ENCODE measurements at places on chromosomes 2 and 18.

DNA sequence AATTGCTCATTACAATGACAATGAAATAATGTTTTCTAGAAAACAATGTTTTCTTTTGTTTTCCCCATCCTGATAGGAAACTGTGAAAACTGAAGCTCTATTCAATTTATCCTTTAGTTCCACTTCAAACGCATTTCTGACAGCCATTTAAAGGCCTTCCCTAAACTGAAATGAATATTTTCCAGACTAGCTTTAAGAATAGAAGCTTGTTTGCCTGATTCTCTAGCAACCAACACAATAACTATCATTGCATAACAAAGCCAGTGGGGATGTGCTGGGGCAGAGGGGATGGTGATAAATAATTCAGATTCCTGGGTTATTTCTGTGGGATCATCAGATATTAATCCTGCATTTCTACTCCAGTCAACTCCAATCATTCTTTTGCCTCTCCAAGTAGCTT is 427.1 kb downstream of the RND3 start:
- peak overlapping the region; percentile 47 for H3K27ac ChIP-seq
- H3K27me3 ChIP-seq = no peaks in the 10 kb centered on the region
- DNase-seq = no peak

DNA sequence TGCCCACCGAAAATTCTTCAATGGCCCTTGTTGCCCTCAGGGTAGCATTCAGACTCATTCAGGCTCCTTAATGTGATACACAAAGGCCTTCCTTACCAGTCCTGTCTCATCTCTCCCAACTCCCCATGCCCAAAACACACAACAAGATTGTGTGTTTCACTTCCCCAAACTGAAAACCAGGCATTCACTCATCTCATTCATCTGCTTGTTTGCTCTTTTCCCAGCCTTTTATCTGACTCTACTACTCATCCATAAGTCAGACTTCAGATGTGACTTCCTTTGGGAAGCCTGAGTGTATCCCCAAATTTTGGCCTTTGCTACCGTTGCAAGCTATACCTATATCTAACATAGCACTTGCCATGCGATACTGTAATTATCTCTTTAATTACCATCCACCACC is 9.7 kb upstream of the SLC39A10 start:
- H3K36me3 ChIP-seq = no peaks in the 10 kb centered on the region
- DNase-seq = no peak
- H3K4me1 ChIP-seq = no peaks in the 10 kb centered on the region
- no peak overlapping the region for H3K4me3 ChIP-seq

DNA sequence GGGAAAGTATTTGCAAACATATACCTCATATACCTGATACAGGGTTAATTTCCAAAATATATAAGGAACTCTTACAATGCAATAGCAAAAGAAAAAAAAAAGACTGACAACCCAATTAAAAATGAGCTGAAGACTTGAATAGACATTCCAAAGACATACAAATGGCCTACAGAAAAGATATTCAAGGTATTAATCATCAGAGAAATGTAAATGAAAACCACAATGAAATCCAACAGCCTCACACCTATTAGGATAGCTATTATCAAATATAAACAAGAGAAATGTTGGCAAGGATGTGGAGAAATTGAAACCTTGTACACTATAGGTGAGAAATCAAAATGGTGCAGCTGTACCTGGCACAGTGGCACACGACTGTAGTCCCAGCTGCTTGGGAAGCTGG is 25.7 kb downstream of the NR4A2 start:
- H3K27me3 ChIP-seq = no peaks in the 10 kb centered on the region
- DNase-seq = no peak
- H3K27ac ChIP-seq = no peak overlapping the region
- H3K4me3 ChIP-seq = no peak overlapping the region
- H3K4me1 ChIP-seq = no peaks in the 10 kb centered on the region

DNA sequence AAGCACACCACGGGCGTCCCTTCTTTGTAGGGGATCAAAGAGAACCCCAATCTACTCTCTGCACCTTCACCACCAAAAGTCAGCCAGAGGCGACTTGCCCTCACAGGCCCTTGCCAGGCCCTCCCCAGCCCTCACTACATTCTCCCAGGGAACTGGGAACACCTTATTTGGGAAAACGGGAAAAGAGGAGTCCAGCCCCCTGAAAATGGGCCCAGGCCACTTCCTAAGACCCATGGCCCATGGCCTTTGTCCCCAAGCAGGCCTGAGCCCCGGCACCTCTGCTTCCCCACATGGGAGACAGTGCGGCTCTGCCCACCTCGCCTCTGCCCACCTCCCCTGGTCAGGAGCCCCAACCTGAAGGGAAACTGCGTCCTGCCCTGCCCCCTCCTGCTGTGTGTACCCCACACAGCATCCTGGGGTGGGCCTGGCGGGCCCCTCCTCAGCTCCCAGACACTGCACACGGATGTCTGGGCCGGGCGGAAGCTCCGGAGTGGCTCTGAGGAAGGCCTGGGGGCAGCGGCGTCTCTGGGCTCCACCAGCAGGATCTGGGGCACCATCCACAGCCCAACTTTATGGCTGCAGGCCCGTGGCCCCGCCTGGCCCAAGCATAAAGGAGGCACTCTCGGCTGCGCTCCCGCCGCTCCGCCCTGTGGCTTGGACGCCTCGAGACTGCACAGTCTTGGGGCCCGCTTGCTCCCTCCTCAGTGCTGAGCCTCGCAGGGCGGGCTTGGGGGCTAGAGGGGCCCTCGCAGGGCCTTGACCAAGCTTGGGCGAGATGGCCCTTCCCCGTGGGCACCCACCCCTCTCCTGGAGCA is 70.3 kb upstream of the GPC1 start:
- H3K36me3 ChIP-seq = no peaks in the 10 kb centered on the region
- H3K27ac ChIP-seq = no peak overlapping the region
- no peak overlapping the region for H3K4me3 ChIP-seq
- DNase-seq = no peak
- H3K27me3 ChIP-seq = no peaks in the 10 kb centered on the region

- DNase-seq = peak; percentile 74
- peaks cover 58% of the 10 kb centered on the region for H3K4me1 ChIP-seq
- peak overlapping the region; percentile 26 for H3K27ac ChIP-seq
Observed at GRCh38 chr18:74413836-74414235, 43.3 kb downstream of the DIPK1C start.

GRCh38 chr2:31335921-31336585 is 78.5 kb downstream of the XDH start:
- no peak overlapping the region for H3K4me3 ChIP-seq
- no peak overlapping the region for H3K27ac ChIP-seq
- peaks cover 3% of the 10 kb centered on the region for H3K27me3 ChIP-seq
- DNase-seq = no peak
- no peaks in the 10 kb centered on the region for H3K36me3 ChIP-seq

DNA sequence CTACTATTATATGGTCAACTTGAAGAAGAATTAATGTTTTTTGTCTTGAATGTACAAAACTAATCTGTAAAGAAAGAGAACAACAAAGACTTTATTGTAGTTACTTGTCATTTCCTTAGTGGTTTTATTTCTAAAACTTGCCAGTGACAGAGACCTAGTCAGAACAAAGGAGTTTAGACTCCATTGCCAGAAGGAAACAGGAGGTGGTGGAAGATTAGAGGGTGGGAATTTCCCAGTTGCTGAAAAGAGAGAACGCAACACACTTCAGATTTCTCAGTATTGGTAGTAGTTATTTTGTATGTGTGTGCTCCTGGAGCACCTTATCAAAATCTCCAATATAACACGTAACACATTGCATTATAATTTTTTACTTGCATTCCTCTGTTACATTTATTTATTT is 81.4 kb downstream of the CDCA7 start:
- H3K4me1 ChIP-seq = no peaks in the 10 kb centered on the region
- DNase-seq = no peak
- no peak overlapping the region for H3K4me3 ChIP-seq
- H3K27ac ChIP-seq = no peak overlapping the region
- H3K27me3 ChIP-seq = no peaks in the 10 kb centered on the region

DNA sequence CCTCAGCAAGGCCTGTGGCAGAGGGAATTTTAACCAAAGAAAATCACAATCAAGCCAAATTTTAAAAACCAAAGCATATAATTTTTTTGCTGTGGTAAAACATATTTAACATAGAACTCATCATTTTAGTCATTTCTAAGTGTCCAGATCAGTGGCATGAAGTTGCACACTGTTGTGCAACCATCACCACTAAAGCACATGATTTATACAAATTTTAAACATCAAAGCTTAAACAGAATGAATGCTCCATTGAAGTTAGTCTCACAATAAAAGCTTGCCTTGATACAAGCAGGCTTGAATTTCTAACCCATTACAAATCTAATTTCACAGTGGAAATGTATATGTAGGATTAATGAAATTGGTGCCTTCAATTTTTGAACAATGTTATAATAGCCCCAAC is 31.2 kb downstream of the FTCDNL1 start:
- no peak overlapping the region for H3K4me3 ChIP-seq
- DNase-seq = no peak
- no peaks in the 10 kb centered on the region for H3K27me3 ChIP-seq

GRCh38 chr18:6219116-6219717 is 195.5 kb downstream of the L3MBTL4 start:
- no peak overlapping the region for H3K4me3 ChIP-seq
- DNase-seq = no peak
- no peaks in the 10 kb centered on the region for H3K4me1 ChIP-seq
- H3K36me3 ChIP-seq = no peaks in the 10 kb centered on the region
- H3K27me3 ChIP-seq = no peaks in the 10 kb centered on the region
- H3K27ac ChIP-seq = no peak overlapping the region

- H3K27ac ChIP-seq = no peak overlapping the region
- no peaks in the 10 kb centered on the region for H3K36me3 ChIP-seq
- H3K27me3 ChIP-seq = no peaks in the 10 kb centered on the region
- no peak overlapping the region for H3K4me3 ChIP-seq
- no peak for DNase-seq
- no peaks in the 10 kb centered on the region for H3K4me1 ChIP-seq
Observed at GRCh38 chr18:28078849-28079248, 98.1 kb downstream of the CDH2 start.

DNA sequence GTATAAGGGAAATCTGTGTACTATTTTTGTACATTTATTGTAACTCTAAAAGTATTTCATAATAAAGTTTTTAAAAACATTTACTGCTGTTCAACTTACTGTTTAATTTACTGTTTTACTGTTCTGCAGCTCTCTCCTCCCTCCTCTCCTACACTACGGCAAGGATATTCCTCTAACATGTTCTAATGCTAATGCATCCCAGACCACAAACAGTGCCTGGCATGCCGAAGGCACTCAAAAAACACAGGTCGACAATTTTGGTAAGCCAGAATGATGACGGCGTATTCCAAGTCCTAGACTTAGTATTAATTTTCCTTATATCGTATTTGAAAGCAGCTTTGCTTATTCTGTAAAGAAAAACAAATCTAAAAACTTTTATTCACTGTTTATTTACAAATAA is 13.3 kb downstream of the MGAT4A start:
- H3K27ac ChIP-seq = no peak overlapping the region
- H3K36me3 ChIP-seq = no peaks in the 10 kb centered on the region
- H3K27me3 ChIP-seq = no peaks in the 10 kb centered on the region
- H3K4me3 ChIP-seq = no peak overlapping the region

DNA sequence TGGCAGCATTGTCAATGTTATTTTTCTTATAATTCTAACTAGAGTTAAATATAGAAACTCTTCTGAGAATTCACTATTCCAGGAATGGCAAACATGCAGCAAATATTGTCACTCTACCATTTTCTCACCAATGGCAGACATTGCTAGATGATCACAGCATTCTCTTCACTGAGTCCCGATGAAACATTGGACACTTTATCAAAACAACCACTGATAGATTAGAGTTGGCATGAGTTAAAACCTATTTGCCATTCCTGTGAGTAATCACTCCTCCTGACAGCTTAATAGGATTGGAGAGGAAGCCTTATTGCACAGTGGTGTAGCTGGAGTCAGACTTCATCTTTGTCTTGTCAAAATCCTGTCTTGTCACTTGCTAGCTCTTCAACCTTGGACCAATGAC is 163.9 kb upstream of the THUMPD2 start:
- no peaks in the 10 kb centered on the region for H3K27me3 ChIP-seq
- H3K4me1 ChIP-seq = no peaks in the 10 kb centered on the region
- DNase-seq = no peak
- H3K36me3 ChIP-seq = no peaks in the 10 kb centered on the region

DNA sequence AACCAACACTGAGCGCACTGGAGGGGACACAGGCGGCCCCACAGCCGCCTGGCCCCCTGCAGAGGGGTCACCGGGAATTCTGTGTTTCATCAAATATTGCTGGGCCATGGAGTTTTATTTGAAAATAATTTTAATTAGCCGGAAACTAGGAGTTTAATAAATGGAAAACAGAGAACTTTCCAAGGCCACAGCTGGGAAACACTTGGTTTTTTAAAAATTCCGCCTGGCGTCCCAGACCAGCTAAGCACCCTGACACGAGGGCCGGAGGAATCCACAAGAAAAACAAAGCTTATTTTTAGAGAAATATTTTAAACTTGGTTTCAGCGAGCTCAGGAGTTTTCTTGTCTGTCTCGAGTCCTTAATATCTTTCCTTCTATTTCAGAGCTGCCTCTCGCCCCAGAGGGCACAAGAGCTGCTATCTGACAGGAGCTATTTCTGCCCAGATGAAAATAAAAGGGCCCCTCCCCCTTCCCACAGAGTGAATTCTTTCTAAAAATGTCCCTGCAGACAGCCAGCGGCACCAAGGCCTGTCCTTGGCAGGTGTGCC is 8.2 kb downstream of the ZFP36L2 start:
- no peak overlapping the region for H3K4me3 ChIP-seq
- H3K27ac ChIP-seq = peak overlapping the region; percentile 98
- peaks cover 2% of the 10 kb centered on the region for H3K36me3 ChIP-seq
- H3K27me3 ChIP-seq = no peaks in the 10 kb centered on the region
- H3K4me1 ChIP-seq = peaks cover 44% of the 10 kb centered on the region

DNA sequence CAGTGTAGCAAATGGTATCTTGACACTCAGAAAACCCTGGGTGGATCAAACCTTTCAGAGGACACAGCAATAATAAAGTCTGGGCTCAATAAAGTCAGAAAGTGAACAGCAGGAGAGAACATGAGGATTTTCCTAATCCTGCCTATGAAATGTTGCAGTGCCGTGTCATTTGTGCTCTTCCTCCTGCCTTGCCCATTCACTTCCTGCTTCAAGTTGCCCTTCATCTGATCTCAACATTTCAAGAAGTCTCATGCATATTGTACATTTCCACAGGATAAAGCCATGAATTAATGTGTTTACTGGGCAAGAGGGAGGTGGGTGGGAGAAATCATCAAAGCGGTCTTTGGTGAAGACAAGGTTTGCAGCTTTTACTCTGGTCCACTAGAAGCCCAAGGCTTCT is 51.1 kb upstream of the STPG4 start:
- H3K27me3 ChIP-seq = no peaks in the 10 kb centered on the region
- no peak for DNase-seq
- H3K36me3 ChIP-seq = no peaks in the 10 kb centered on the region
- no peak overlapping the region for H3K27ac ChIP-seq
- H3K4me1 ChIP-seq = peaks cover 8% of the 10 kb centered on the region

DNA sequence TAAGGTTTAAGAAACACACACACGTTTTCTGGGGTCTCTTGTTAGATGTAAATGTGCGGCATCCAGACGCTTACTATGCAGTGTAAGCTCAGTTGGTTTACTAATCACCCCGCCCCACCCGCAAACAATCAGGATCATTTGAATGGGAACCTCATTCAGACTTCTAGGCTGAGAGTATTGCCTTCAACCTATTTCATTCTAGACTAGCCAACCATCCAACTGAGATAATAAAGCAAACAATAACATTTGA is 1.3 kb upstream of the FIGN start:
- no peak for DNase-seq
- H3K27ac ChIP-seq = peak overlapping the region; percentile 90
- peaks cover 9% of the 10 kb centered on the region for H3K27me3 ChIP-seq

GRCh38 chr2:68901199-68901514 is 30.0 kb upstream of the BMP10 start:
- H3K27ac ChIP-seq = no peak overlapping the region
- no peaks in the 10 kb centered on the region for H3K27me3 ChIP-seq
- H3K4me3 ChIP-seq = no peak overlapping the region

Data from spinal cord (tissue), 10 donors.